Stimulated activated CD4-positive, alpha-beta T cell treated with anti-CD3 and anti-CD28 coated beads, Interleukin-12 subunit alpha, Interleukin-12 subunit beta, amount 100 ng/mL, for 4 hours (primary cell): ENCODE measurements at places on chromosomes 16 and 17.

DNA sequence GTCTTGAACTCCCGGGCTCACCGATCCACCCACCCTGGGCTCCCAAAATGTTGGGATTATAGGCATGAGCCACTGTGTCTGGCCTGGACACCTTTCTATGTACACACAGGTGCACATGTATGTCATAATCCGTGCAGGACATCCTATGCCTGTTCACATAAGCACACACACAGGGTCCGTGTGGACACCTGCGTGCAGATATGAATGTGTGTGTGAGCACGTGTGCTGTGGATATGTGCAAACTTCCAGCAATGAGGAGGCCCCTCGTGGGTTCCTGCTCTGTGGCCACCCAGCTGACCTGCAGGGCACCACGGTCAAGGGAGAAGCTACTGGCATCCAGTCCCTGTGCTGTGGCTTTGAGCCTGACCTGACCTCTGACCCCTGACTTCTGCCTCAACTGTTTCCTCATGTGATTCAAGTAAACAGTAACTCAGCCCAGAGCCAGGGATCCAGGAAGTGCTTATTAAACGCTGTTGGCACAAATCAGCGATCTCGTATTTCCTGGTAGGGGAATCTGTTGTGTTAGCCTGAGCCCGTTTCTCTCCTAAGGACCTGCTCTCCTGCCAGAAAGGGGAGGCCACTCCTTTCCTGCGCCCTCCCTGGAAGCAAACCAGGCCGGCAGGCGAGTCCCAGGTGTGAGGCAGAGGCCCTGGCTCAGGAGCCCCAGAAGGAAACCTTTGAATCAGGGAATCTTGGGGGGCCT is 6.5 kb downstream of the CPNE7 start:
- no peak for DNase-seq

GRCh38 chr16:80208015-80208414 is 332.8 kb upstream of the DYNLRB2 start:
- DNase-seq = no peak

- DNase-seq = no peak
Observed at GRCh38 chr17:66414561-66415175, 112.3 kb downstream of the PRKCA start.

DNA sequence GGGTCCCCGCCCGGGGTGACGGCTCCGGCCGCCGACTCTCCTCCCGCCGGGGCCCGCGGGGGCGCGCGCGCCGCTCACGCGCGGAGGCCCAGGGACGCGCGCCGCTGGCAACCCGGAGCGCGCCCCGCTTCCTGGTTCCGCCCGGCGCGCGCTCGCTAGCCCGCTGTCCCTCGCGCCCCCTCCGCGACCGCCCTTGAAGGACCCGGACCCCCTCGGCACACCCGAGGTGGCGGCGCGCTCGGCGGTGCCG is at the start of gene STAT5B:
Gene STAT5B (minus strand): TSS at position 33 of the 250 bp plus-strand sequence. CDS start 44,264 bp downstream, outside the sequence.
- DNase-seq = peak; percentile 69

DNA sequence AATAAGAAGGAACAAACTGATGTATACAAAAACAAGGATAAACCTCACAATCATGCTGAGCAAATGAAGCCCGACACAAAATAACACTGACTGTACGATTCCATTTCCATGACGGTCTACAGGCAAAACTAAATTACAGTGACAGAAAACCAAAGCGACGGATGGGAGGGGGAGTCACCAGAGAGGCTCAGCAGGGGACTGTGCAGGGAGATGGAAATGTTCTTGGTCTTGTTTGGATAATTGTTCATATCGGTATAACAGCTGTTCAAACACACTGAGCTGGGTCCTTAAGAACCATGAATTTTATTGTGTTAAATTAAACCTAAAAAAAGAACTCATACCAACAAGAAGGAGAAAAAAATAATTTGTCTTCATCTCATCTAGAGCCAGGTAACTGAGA is 97.8 kb downstream of the NXN start:
- no peak for DNase-seq

DNA sequence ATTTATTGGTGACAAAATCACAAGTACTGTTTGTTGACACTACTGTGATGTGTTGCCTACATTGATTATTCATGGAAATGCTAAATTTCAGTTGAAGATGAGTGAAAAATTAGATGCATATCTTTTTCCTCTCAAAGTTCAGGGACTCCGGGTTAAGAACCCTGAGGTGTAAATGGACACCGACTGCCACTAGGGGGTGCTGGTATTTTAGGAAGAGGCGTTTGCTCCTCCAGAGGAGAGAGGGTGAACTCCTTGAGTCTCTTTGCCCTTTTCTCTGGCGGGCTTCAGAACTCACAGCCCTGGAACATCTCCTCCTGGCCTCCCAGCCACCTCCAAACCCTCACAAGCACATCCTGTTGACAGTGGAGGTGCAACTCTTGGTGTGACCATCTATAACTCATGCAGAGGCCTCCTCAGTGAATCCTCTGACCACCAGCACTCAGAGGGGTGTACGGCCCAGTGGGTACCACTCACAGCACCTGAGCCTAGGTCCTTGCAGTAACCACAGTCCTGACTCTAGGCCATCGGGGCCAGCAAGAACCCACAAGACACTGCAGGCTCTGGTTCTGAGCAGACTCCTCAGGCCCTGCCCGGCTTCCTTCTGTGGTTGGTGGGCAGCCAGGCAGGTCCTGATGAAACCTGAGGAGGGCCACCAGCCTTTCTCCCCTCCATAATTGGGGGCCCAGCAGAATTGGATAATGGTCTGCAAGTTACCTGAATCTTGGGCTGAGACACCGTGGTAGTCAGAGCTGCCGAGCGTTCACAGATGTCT is 26.2 kb upstream of the PIK3R5 start:
- DNase-seq = peak; percentile 55

DNA sequence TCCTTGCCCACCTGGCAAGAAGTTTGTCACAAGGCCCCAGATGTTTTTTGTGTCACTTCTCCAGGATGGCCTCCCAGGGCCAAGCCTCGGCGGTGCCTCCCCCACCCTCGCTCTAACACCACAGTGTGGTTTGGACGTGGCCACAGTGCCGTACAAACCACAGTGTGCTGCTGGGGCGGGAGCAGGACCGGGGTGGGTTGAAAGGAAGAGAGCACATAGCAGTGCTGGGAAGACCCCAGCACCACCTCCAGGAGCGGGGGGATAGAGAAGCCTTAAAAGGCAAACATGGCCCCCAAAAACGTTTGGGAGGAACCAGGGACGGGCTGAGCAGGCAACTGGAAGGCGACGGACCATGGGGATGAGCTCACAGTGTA is 5.0 kb upstream of the BCL6B start:
- no peak for DNase-seq
